ENCODE measurements at places on chromosomes 5 and 9.

DNA sequence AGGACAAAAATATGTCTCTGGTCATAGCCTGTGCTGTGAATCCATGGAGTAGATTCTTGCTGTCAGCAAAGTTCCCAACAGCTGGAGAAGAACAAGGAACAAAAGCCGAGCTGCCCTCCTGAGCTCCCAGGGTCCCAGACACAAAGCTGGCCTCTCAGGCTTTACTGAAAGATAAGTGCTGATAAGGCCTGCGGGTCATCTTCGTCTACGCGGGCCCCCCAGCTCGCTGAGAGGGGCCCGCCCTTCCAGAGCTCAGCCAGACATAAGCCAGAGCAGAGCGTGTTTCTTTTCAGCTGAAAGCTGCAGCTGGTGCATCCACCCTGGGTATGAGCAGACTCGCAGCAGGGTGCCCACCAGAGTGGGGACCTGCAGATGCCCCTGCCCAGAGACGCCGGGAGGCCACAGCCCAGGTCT lies 84.7 kb downstream of the HSD17B3 start:
- DNase-seq, result no peak

DNA sequence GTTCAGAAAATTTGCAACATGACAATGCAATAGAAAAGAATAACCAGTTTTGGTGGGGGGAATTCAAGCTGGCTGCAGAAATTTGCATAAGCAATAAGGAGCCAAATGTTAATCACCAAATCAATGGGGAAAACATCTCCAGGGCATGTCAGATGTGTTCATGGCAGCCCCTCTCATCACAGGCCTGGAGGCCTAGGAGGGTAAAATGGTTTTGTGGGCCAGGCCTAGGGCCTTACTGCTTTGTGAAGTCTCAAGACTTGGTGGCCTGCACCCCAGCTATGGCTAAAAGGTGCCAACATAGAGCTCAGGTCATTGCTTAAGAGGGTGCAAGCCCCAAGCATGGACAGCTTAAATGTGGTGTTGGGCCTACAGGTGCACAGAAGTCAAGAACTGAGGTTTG lies 29.7 kb upstream of the SLC36A1 start:
- DNase-seq, result no peak

GRCh38 chr9:89311346-89312221 lies 589 bp downstream of the CKS2 start:
- DNase-seq, result no peak

DNA sequence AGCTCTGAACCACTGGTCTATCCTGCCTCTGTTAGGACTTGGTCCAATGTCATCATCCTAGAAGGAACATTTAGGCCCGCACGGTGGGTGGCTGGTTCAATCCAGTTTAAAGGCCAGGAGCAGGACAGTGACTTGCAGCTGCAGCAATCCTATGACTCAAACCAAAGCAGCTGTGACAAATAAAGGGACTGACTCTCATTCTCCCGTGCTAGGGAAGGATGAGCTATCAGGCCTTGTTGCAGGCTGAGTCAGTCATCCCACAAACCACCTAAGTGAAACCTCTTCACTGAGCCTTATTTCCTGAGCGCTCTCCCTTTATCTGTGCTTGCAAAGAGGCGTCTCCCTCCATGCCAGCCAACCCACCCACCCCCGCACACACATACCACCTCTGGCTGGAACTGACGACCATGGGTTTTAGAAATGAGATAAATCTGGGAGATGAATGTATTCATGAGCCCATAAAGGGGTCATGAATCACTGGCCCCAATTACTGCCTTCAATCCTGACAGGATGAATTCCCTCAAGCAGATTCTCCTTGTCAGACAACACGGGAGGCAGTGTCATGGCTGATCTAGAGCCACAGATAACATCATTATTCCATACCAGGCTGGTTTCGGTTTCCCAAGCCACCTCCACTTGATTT lies 93.4 kb downstream of the KCNIP1 start:
- DNase-seq, result peak; percentile 30

DNA sequence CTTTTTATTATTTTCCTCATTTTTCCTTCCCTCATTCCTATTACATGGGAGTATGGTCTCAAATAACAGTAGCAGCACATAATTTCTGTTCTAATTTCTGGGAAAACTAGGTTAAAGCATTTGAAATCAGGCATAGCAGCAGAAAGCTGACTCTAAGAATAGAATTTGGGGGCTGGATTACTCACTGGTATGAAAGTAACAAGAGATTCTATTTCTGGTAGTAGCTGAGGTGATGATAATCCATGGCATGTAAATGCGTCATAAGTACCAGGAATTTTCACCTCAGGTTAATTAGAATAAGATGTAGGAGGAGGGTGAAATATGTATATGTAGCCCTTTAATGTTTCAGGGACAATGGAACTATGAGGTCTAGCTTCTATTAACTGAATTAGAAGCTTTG lies 662.0 kb downstream of the PTPRD start:
- DNase-seq, result no peak

DNA sequence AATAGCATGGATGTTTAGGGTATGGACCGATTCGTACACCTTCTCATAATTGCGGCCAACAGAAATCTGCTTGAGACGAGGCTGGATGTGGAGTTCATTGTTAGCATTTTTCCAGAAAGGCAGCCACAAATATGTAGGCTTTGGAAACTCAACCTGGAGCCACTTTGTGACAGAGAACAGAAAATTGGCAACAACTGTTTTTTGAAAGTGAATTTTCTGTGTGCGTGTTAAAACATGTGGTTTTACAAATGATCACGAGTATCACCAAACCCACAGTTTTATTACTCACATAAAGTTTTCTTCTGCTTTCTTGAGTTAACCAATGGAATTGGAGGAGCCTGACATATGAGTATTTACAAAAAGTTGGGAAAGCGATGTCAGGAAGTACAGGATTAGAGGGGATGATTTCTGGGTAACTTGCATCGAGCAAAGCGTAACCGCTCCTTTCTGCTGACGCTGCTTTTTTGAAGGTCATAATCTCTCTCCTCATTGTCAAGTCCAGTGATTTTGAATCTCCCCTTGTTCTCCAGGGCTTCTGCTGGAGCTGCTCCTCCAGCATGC lies 138.5 kb upstream of the TAF11L2 start:
- DNase-seq, result no peak

DNA sequence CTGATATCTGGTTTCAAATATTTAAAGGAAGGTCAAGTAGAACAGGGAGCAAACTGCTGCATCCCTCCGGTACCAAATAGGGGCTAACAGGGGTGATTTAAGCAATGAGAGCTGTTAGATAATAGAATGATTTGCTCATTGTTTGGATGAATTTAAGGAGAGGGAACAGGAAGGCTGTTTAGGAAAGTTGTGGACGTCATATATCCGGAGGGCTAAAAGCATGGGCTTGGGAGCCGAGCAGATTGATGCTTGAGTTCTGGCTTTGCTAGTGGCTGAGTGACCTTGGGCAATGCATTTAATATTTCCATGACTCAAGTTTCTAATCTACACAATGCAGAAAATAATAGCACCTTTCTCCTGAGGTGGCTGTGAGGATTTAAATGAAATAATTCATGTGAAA lies 85.4 kb upstream of the RPS23 start:
- DNase-seq, result no peak

DNA sequence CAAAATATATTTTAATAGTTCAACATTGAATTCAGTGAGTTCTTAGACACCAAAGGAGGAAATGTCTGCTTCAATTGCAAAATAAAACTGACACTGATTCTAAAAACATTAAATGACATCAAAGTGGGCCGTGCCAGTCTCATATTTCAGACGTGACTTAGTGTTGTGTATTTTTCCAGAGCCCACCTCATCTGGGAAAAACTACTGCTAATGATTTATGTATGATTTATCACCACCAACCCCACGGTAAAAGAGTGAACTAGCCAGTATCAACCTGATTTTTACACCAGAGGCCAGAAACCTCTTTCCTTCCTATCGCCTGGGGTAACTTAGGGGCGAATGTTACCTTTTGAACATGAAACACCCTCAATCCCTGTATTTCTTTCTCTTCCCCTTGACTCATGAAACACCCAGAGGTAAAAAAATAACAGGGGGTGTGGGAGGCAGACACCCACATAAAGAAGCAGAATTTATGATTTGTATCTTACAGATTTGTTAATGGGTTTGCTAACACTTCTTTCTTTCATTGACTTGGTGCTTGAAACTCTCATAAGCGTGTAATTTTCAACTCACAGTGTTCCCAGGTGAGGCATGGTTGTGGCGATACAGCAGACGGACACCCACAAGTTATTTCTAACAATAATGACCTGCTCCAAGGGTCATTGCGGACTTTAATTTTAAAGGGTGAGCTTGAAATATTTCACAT lies 56.4 kb upstream of the FANCC start:
- no peak for DNase-seq

DNA sequence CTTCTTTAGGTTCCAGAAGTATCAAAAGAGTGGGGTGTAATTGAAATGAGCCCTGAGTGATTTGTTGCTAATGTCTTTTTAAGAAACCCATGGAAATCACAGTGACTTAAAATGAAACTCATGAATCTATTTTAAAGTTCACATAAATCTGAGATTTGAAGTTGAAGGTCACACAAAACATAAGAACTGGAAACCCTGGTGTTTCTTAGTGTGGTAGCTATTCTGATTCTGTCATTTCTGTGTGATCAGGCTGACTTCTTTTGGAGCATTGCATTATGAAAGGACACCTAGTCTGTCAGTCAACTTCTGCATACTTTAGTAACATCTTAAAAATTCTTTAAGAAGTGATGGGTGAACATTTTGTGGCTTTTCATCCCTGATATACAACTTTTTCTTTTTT lies 448.8 kb downstream of the TLE4 start:
- no peak for DNase-seq

GRCh38 chr5:37166197-37166596 lies 83.0 kb downstream of the CPLANE1 start:
- no peak for DNase-seq

- no peak for DNase-seq
Observed at GRCh38 chr9:124225945-124226344, 31.8 kb upstream of the NEK6 start.

DNA sequence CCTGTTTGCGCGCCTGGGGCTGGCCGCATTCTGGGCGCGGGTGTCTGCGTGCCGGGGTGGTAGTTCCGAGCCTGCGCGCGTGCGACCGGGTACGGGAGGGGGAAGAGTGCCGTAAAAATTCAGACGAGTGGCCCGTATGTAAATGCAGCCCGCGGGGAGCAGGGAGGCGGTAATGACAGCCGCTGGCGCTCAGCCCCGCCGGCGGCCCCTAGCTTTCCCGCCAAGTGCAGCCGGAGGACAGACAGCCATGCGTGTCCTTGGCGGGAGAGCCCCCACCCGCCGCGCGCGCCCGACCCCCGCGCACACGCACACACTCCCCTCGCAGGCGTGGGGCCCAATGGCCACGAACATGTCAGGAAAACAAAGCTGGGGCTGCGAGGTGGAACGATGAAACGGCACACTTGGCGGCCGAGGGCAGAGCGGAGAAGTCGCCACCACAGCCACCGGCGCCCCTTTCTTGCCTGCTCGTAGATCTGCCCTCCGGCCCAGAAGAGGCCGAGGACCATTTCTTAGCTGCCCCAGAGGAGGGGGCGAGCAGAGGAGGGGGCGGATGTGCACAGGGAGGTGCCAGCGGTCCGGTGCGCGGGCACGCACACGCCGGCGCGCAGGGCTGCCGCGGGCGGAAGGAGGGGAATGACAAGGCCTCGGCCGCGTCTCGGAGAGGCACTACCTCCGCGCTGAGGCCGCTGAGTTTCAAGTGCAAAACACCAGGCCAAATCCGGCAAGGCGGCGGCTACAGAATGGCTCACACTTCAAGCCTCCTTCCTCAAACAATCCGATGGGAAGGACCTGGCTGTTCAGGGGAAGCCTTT lies 208.4 kb downstream of the MEF2C start:
- no peak for DNase-seq

GRCh38 chr5:157387683-157388093 lies 72.3 kb upstream of the NIPAL4 start:
- no peak for DNase-seq

DNA sequence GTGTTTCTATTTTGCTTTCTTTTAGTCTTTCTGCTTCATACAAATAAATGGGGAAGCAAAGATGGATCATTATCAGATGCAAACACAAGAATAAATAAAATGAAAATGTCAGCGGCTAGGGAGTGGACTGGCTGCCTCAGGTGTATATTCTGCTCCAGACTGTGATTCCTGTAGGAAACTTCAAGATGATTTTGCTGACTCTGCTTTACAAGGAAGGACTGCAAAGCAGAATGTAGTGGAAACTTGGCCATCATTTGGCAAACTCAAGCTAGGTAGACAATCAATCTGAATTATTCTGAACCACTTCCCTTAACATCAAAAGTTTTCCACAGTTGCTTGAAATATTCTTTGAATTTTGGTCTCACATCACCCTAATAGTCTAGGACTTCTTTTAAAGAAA lies 38.1 kb upstream of the NREP start:
- no peak for DNase-seq

DNA sequence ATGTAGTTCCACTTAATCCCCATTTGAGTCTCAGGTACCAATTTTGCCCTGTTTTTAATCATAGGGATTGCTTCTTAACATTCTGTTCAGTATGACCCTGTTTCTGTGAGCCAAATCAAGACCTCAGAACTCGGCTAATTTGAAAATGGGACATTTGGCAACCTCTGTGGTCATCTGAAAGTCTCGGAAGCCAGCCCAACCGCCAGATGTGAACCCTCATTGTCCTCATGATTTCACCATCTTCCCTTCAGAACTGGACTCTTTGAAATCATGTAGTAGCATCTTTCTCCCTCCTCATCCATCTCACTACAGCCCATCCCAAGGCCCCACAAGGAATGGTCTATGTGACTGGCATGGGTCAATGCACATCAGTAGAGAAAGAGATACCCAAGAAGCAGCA lies 88.9 kb downstream of the S1PR3 start:
- no peak for DNase-seq

GRCh38 chr5:149886692-149887470 lies 57.7 kb downstream of the PDE6A start:
- no peak for DNase-seq

- DNase-seq, result no peak
Observed at GRCh38 chr5:1497795-1498622, 25.8 kb downstream of the LPCAT1 start.

DNA sequence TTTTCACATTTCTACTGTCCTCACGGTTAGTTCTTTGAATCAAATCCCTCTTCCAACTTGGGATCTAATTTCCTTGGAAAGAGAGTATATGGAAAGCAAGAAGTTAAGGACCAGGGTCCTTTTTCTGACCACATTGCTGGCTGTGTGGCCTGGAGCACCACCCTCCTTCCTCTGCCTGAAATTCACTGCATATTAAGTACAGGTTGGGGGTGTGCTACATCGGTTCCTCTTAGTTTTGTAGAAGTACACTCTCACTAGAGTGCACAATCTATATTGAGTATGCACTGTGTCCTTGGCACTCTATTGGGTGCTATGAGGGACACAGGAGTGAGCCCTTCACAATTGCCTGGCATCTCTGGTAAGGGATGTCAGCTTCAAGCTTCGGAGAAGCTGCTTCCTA lies 53.8 kb upstream of the KLF9 start:
- no peak for DNase-seq

GRCh38 chr5:71631070-71631469 lies 43.9 kb downstream of the MCCC2 start:
- DNase-seq, result no peak
